LNCaP clone FGC (cell line): ENCODE measurements at places on chromosomes 16 and 17.
A peak's percentile ranks its signal among the peaks of the same experiment; 100 is the strongest.

GRCh38 chr17:76585649-76586593 is at the start of gene ST6GALNAC2:
ST6GALNAC2 (minus strand) TSS chr17:76585860; CDS start chr17:76585808, 52 bp downstream.
- no peak for DNase-seq

DNA sequence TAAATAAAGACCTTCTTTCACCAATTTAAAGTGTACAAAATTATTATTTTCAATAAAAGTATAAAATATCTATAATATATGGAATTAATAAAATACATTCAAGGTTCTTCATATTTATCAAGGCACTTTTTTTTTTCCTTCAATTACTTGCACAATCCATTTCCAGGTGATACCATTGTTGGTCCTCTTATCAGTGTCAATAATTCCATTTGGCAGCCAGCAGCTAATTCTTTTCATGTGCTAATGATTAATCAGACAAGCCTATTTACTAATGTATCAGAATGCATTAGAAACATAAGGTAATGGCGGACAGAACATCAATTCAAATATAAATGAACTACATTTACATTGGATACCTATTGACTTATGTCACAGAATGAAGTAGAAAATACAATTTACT is 622.2 kb downstream of the TOX3 start:
- DNase-seq, result no peak

DNA sequence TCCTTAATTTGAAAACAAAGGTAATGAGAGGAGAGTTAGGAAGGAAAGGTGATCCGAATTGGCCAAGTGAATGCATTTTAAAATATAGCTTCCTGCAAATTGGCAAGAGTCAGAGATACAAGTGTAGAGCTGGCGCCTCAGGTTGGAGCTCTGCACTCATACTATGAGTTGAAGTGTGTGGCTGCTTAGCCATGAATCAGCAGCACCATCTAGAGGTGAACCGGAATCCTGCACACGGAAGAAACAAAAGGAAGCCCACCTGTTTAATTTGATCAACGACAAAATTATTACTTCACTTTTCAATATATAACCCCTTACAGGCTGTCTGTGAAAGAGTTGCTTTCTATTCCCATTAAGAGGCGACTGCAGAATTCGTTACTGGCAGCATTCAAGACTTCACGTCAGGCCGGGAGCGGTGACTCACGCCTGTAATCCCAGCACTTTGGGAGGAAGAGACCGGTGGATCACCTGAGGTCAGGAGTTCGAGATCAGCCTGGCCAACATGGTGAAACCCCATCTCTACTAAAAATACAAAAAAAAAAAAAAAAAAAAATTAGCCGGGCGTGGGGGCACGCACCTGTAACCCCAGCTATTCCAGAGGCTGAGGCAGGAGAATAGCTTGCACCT is 1253.7 kb upstream of the CDH8 start:
- DNase-seq, result peak; percentile 14

DNA sequence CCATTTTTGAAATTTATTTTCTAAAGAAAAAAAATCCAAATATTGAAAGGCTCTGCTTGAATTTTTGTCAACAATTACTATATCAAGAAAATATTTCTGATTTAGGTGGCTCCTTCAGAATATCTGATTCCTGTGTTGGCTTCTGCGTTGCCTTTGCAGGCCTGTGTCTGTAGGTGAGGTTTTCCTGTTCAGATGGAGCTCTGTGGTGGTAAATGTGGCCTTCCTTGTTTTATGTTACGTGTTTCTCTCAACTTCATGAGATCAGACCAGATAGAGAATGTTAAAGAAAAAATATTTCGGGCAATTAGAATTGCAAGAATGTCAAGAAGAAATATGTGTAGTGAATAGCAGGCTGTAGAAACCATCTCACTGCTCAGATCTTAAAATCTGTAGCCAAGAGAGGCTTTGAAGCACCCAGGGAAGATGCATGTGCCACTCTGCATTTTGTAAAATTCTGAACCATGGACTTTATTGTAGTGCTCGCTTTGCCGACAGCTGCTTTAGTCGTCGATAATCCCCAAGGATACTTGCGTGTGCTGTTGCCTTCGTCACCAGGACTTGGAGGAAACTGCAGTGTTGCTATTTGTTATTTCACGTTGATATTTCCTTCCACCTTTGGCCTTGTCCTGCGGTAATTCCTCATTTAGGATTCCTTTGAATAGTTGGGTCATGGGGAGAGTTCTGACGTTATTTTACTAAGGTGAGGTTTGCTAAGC is 69.9 kb downstream of the RPTOR start:
- DNase-seq, result no peak

DNA sequence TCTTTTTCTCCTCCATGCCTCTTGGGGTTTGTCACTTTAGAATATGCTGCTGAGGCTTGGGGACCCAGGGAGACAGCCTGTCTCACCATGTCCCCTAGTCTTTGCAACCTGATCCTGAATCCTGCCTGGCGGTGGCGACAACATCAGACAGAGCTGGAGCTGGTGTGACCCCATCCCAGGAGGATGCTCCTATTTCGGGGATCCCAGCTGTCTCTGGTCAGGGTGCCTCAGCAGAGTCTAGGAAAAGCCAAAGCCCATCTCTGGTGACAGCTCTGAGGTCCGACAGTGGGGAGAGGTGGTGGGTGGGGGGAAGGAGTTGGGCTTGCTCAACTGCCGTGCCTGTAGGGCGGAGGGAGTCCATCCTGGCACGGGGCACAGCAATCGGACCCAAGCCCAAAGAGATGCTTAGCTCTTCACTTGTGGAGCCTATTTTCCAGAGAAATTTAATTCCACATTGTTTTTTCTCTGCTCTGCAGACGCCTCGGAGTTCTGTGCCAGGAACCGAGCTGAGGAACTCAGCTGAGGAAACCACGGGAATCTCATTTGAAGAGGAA is 10.3 kb upstream of the TNS4 start:
- DNase-seq, result no peak

GRCh38 chr17:27522028-27522635 is 65.9 kb downstream of the KSR1 start:
- DNase-seq, result no peak

GRCh38 chr17:70947636-70948565 is 778.6 kb downstream of the KCNJ2 start:
- no peak for DNase-seq

DNA sequence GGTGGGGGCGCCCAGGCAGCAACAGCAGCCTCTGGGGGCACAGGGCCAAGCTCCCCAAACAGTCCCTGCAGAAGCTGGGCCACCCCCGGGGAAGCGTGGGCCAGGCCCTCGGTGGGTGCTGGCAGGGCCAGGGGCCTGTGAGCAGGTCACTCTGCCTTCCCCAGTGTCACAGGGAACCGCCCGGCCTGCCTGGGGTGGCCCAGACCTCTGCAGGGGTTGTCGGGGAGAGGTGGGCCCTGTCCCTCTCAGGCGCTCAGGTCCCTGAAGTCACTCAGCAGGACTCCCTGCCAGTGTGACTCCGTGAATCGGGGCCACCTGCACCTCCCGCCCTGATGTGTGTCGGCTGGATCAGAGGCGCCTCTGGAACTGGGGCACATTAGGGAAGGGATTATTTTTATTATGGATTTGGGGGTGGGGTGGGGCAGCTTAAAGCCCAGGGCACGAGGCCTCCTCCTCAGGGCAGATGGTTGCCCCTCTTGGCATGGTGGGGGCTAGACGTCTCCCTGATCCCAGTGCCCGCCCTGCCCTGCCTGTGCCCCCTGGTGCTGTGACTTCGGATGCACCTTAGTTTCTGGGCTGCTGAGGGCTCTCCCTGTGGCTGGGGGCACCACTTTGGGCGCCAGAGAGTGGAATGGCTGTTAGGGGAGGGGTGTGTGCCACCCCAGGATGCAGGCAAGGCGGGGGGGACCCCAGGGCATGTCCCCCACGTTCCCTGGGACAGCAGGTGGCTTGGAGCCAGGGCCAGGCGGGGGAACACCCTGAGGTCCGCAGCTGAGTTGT is 1.2 kb upstream of the GNG13 start:
- no peak for DNase-seq

- no peak for DNase-seq
These were observed 30.9 kb upstream of the PLLP start for GRCh38 chr16:57315416-57315815.

- DNase-seq, result no peak
These were observed 279.9 kb upstream of the DYNLRB2 start for GRCh38 chr16:80260906-80261311.

- no peak for DNase-seq
These were observed 40.5 kb upstream of the CDC42EP4 start for GRCh38 chr17:73352261-73352660.
